ENCODE measurements at places on chromosomes 6 and 20. TPM values are rescaled to one million over a fixed set of nuclear protein-coding genes. Genes with fewer than 3 reads are reported as not detected.

GRCh38 chr20:50625986-50626677 lies 65.2 kb downstream of the RIPOR3 start:
- DNase-seq, result peak; percentile 96

GRCh38 chr6:45741437-45742171 lies 274.1 kb downstream of the CLIC5 start:
- DNase-seq, result no peak

DNA sequence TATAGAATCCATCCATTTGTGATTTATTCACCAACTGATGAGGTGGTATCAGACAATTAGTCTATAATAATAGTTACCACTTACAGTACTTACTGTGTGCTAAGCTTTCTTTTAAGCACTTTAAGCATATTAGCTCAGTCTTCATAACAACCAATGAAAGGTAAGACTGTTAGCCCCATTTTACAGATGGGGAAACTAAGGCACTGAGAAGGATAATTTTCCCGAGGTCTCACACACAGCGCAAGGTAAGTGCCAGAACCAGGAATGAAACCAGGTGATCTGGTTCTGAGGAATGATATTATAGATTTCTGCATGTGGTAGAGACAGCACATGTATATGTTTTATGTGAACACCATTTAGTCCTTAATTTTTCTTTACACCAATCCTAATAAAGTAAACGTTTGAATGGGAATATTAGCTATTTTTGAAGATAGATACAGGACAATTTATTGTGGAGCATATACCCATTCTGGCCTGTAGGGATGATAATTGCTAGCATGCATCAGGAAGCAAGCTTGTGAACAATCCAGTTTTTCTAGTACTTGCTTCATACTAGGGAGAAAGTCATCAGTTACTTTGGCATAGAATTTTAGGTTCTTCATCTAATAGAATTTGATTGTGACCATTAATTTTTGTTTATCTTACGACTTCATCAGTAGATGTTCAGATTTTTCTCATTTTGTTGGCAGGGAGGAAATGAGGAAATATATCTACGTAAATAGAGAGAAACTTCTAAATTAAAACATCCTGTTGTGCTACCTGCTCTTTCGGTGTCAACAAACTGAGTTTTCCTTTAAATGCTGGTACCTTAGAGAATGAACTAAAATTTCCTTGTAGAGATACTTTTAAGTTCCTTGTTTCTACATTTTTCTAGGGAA lies 3.0 kb downstream of the YWHAB start:
- DNase-seq, result no peak

DNA sequence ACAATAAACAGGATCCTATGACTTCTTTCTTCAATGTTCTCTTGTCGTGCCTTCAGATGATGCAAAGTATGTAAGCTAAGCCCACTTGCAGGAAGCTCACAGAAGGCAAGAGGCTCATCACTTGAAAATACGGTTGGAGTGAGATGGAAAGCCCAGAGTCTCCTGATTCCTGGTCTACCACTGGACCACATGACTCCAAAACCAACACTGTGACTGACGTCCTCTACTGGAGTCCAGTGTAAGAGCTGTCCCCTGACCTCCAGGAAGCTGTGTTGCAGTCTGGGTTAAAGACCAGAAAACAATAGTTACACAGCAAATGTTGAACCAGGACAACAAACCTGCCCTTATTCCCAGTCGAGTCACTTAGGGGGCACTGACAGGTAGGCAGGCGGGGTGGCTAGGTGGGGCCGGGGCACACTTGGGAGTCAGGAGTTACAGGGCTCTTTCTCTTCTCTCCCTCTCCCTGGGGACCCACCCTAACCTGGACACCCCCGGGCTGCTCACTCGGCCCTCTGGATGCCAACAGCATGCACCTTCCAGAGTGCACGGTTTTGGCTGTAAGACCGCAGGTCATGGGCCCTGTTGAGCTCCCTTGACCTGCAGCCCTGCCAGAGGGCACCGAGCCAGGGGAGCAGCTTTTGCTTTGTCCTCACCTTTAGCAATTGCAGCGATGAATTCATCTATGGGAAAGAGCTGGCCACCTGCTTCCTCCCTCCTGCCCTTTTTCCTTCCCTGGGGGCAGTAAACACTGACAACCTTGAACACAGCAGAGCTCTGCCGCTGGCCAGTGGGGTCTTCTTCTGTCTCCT lies 7.4 kb downstream of the PCK1 start:
- peak; percentile 23 for DNase-seq

- DNase-seq, result no peak
These were observed 7.4 kb downstream of the CNBD2 start for GRCh38 chr20:35975576-35976373.

- DNase-seq, result no peak
These were observed 26.3 kb upstream of the MC3R start for GRCh38 chr20:56222201-56222600.

GRCh38 chr6:167134448-167135328 lies 11.8 kb downstream of the CCR6 start:
- no peak for DNase-seq

- DNase-seq, result no peak
These were observed 45.1 kb downstream of the OGFRL1 start for GRCh38 chr6:71333697-71334096.

- no peak for DNase-seq
These were observed 254.9 kb downstream of the PLCB1 start for GRCh38 chr20:8386991-8387390.

GRCh38 chr20:21503345-21503744 lies 10.5 kb downstream of the NKX2-2 start:
- no peak for DNase-seq

GRCh38 chr20:24787621-24788020 lies 161.4 kb upstream of the CST7 start:
- DNase-seq, result no peak

GRCh38 chr6:52582446-52582845 lies 5.6 kb upstream of the TRAM2 start:
- no peak for DNase-seq

- no peak for DNase-seq
These were observed 2.4 kb downstream of the GMPR start for GRCh38 chr6:16240589-16241320.

- no peak for DNase-seq
These were observed 60.6 kb upstream of the RIPOR2 start for GRCh38 chr6:24996269-24996836.

- DNase-seq, result no peak
These were observed 147.5 kb downstream of the BCAS1 start for GRCh38 chr20:53922901-53923314.

DNA sequence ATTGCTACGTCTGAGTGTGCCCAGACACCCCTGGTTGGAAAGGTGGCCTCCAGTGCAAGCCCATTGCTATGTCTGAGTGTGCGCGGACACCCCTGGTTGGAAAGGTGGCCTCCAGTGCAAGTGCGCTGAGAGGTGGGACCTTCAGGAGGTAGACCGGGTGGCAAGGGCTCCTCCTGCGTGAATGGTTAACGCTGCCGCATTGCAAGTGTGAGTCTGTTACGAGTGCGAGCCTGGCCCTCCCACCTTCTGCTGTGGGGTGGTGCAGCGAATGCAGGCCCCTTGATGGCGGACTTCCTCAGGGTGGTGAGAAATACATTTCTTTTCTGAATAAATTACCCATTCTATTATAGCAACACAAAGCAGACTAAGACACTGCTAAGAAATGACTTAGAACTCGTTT lies 208.8 kb downstream of the DLL1 start:
- DNase-seq, result no peak

DNA sequence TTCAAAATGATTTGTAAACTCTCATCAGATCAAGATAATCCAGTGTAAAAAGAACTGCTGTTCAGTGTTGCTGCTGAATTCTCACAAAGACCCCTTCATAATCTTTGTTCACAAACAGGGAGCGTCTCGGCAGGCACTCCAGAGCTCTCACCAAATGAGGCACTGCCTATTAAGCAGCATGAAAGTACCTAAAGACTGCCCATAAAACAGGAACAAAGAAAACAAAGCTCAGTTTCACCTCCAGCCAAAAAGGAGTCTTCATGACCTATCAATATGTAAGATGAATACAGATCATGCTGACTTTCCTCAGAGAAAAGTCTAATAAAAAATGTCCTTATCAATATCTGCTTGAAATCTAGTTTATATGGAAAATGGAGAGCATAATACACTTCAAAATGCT lies 41.8 kb downstream of the GPR63 start:
- DNase-seq, result no peak

- no peak for DNase-seq
These were observed 8.6 kb downstream of the COL9A3 start for GRCh38 chr20:62825333-62825985.

- DNase-seq, result no peak
These were observed 14.3 kb upstream of the LAMA4 start for GRCh38 chr6:112268654-112269053.

DNA sequence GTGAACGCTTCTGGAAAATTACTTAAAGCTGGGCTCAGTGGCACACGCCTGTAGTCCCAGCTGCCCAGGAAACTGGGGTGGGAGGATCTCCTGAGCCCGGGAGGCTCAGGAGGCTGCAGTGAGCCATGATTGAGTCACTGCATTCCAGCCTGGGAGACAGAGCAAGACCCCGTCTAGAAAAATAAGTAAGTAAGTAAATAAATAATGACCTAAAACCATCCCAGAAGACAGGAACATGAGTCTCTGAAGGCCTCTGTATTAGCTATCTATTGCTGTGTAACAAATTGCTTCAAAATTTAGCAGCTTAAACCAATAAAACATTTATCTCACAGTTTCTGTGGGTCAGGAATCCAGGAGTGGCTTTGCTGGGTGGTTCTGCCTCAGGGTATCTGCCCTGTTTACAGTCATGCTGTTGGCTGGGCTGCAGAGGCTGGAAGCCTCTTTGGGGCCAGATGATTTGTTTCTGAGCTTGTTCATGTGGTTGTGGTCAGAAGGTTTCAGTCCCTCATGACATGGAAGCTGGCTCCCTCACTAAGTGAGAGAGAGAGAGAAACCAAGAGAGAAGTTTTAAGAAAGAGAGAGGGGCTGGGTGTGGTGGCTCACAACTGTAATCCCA lies 48.4 kb upstream of the NCOA3 start:
- no peak for DNase-seq

DNA sequence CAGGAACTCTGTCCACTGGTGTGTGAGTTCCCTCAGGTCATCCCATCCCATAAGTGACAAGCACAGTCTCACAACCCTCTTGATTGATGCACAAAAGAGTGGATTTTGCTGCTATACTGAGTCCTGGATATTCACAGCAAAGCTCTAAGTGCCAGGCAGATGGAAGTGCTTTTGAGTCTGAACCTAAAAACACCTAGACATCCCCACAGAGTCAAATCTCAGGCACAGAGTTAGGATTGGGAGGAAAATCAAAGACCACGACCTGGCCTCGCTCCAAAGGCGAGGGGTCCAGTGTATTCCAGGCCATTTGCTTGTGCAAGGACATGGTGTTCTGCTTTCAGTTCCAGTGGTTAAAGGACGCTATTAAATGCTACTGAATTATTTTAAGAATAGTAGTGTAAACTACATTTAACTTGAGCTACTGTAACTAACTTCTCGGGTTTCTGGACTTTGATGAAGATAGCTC lies 56.8 kb downstream of the RREB1 start:
- no peak for DNase-seq

DNA sequence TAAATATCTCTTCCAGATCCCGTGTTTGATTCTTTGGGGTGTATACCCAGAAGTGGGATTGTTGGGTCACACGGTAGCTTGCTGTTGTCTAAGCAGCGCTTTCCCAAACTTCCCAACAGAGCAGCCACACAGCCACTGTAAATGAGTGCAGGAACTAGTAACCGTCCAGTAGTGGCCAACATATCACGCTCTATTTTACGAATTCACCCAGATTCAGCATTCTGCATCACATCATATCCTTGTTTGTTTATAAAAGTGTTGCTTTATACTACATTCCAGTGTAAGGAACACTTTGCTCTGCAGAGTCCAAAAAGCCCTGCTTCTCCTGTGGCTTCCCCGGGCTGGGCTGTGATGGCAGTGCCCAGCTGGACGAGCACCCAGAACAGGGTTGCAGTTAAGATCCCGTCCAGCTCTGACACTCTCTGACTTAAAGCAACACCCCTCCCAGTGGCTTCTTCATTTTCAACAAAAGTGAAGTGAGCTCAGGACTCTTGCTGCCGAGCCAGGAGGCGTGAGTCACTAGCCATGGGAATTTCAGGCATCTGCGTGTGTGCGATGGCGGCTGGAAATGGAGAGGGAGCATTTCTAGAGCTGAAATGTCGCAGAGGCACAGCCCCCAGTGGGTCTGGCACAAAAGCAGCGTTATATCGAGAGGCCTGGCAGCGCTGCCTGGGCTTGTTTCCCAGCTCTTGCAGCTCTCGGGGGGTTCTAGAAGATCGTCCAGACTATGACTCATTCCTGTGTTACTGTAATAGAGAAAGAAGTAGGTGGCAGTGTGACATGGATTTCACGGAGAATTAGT lies 216.3 kb upstream of the ECI2 start:
- DNase-seq, result no peak

DNA sequence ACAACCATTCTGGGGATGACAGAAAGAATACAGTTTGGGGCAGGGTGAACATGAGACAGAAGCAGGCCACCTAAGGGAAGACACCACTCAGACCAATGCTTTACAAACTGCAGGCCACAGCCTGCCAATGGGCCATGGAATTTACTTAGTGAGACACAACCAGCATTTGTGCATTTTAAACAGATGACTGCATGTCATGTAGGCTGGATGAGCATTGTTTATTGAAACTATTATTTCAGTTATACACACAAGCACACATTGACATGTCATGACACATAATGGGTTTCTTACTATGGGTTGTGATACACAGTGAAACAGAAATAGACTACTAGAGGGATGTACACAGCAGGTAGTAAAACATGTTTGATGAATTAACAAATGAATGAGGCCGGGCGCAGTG lies 8.0 kb downstream of the PGM3 start:
- no peak for DNase-seq

DNA sequence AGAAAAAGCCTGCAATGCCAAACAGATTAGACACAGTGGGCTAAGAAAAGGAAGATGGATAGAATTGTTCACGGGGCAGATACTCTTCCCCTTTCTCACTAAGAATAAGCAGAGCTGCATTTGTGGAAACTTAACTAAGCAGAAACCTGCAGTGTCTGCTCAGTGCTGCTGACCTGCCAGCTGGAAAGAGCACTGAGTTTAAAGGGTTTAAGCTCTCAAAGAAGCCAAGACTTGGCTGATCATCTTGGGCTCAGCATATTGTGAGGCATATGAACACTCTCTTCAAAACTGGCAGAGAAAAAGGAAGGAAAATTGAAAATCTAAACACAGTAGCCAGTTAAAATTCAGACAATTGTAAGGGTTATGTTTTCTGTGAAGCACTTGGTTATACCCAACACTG lies 711.1 kb upstream of the EPHA7 start:
- DNase-seq, result peak; percentile 0

ATXN1 gene
- total RNA-seq, result 7.6 TPM

TRAPPC3L gene
- total RNA-seq, result not detected

GUCA1A gene
- 20.8 TPM for total RNA-seq

SLC22A7 gene
- not detected for total RNA-seq

MEP1A gene
- total RNA-seq, result not detected

PSORS1C2 gene
- 0.07 TPM for total RNA-seq

RNF182 gene
- total RNA-seq, result 6.1 TPM

MCHR2 gene
- total RNA-seq, result not detected

GPSM3 gene
- 21.2 TPM for total RNA-seq

NFATC2 gene
- 0.28 TPM for total RNA-seq
